ENCODE measurements at places on chromosomes 11 and 22. TPM values are rescaled to one million over a fixed set of nuclear protein-coding genes. Genes with fewer than 3 reads are reported as not detected.

Gene CDCA5
- 0.54 TPM for total RNA-seq

- DNase-seq = no peak
Observed at GRCh38 chr22:27632451-27633295, 168.9 kb downstream of the MN1 start.

DNA sequence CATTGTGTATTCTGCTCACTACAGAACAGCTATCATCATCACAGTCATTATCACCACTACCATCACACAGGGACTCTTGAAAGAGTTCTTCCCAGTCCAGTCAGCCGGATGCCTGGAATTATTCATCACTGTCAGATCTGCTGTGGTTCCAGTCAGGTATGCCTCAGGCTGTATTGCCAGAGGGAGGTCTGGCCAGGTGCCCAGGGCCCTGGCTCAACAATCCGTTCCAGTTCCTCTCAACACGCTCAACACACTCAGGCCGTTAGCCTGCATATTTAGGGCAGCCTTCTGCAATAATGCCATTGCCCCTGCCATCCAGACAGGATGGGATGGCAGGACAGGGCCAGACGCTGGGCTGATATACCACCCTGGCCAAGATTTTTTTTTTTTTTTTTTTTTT is 28.6 kb upstream of the RASL10A start:
- peak; percentile 59 for DNase-seq

DNA sequence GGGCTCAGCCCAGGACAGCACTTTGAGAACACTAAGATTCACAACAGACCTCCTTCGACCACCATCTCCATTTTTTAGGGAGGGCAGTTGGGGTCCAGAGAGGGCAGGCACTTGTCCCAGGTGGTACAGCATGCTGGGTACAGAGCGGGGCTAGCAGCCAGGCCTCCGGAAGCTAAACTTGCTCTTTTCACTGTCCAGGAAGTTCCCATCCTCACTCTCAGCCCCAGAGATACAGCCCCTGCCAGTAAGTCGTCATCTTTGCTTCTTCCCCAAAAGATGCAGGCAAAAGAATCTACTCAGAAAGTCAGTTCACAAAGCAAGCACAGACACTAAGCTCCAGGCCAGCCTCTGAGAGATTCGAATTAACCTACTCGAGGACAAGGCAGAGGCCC is 6.7 kb upstream of the RAB3IL1 start:
- no peak for DNase-seq

Gene TMEM86A
- total RNA-seq = 5.3 TPM

Gene NUCB2
- total RNA-seq = 48.9 TPM

Gene CHORDC1
- total RNA-seq = 46.4 TPM

- no peak for DNase-seq
Observed at GRCh38 chr11:32071811-32072210, 19.1 kb upstream of the RCN1 start.

DNA sequence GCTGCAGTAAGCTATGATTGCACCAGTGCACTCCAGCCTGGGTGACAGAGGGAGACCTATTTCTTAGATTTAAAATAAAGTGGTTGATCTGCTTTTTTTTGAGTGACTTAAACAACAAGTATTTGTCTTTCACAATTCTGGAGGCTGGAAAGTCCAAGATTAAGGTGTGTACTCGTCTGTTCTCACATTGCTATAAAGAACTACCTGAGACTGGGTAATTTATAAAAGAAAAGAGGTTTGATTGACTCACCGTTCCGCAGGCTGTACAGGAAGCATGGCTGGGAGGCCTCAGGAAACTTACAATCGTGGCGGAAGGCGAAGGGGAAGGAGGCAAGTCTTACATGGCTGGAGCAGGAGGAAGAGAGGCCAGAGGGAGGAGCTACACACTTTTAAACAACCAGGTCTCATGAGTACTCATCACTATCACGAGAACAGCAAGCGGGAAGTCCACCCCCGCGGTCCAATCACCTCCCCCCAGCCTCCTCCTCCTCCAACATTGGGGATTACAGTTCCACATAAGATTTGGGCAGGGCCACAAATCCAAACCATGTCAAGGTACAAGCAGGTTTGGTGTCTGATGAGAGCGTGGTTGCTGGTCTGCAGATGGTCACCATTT is 19.7 kb upstream of the OSBPL5 start:
- DNase-seq = no peak

GRCh38 chr11:27485930-27486773 is 13.6 kb upstream of the LGR4 start:
- no peak for DNase-seq

Gene MMP11
- 2.0 TPM for total RNA-seq

DNA sequence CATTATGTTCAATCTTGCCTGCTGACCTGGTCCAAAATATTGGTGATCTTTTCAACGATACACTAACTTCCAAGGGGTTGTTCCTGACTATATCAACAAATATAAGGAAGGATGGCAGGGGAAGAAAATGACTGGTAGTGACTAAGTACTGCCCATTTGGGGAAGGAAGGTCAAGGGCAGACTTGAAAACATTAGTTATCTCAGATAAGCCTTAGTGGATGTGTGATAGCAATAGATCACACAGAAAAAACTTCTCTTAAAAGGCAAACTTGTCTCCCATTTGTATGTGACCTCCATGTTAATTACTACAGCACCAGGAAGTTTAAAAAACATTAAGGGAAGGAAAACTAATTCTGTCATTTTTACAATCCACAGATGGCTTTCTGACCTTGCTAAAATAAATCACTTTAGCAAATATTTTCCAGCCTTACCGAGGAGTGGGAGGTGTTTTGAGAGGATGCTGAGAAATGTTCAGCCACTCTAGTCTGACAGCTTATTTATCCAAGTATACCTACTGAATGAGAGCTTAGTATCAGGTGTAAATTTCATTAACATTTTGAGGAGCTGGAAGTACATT is 88.2 kb upstream of the DDI1 start:
- no peak for DNase-seq

DNA sequence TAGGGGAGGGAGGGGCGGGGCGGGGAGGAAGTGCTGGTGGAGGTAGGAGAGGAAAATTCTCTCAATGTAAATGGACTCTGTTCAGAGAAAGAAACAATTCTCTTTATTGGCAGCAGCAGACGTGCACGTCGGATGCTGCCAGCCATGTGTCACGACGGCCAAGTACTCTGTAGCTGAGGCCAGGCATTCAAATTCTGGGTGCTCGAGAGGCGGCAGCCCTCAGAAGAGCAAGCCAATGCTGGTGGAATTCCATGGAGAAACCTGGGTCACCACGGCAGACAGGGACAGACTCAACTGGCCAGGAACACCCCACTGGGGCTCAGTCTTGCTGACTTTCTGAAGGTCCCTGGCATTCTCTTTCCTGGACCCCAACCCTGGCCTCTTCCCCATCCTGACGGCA is 90.8 kb downstream of the ABTB2 start:
- DNase-seq = no peak

Gene ZBTB16
- total RNA-seq = 545 TPM

Gene MYOD1
- not detected for total RNA-seq

Gene OR8D4
- not detected for total RNA-seq

DNA sequence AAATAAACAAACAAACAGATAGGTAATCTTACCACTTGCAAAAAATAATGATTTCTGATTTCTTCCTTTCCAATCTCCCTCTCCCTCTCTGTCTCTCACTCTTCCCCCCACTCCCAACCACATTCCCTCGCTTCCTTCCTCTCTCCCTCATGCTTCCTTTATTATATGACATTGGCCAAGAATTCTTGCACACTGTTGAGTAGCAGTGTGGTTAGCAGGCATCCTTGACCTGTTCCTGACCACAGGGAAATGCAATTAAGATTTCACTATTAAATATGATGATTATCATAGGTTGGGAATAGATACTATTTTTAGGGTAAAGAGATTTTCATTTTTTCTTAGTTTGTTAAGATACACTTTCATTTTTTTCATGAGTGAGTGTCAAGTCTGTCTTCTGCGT is 14.7 kb upstream of the PLAAT4 start:
- DNase-seq = no peak

Gene SCGB2A2
- not detected for total RNA-seq

Gene TXN2
- 31.4 TPM for total RNA-seq

Gene DRD2
- not detected for total RNA-seq

Gene SNX32
- total RNA-seq = not detected

Gene DEUP1
- not detected for total RNA-seq

GRCh38 chr22:27213294-27213693 is 555.9 kb downstream of the MIAT start:
- DNase-seq = no peak

GRCh38 chr11:196786-197731 is 4.2 kb downstream of the SCGB1C1 start:
- DNase-seq = no peak

- DNase-seq = no peak
Observed at GRCh38 chr22:30636226-30637077, 871 bp downstream of the SLC35E4 start.

- no peak for DNase-seq
Observed at GRCh38 chr11:117298195-117298594, 7.0 kb downstream of the BACE1-AS start.

GRCh38 chr11:45473341-45473895 is 187.3 kb upstream of the SYT13 start:
- no peak for DNase-seq

GRCh38 chr11:36354221-36355003 is 58.3 kb downstream of the PRR5L start:
- no peak for DNase-seq

- no peak for DNase-seq
Observed at GRCh38 chr11:20247591-20248007, 87.3 kb upstream of the DBX1 start.

Gene HPX
- 0.54 TPM for total RNA-seq

GRCh38 chr11:67409261-67409666 is 5.4 kb downstream of the TBC1D10C start:
- DNase-seq = no peak

DNA sequence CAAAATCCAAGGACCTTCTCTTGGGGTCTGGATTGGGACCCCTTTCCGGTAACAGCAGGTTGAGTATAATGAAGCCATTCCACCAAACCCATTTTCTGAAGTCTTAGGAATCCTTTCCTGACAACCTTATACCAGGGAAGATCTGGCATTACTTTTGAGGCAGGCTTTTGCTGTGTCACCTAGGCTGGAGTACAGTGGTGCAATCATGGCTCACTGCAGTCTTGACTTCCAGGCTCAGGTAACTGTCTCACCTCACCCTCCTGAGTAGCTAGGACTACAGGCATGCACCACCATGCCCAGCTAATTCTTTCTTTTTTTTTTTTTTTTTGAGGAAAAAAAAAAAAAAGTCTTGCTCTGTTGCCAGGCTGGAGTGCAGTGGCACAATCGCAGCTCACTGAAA is 55.8 kb upstream of the TREH start:
- DNase-seq = no peak

Gene HEPACAM
- total RNA-seq = 1.2 TPM

DNA sequence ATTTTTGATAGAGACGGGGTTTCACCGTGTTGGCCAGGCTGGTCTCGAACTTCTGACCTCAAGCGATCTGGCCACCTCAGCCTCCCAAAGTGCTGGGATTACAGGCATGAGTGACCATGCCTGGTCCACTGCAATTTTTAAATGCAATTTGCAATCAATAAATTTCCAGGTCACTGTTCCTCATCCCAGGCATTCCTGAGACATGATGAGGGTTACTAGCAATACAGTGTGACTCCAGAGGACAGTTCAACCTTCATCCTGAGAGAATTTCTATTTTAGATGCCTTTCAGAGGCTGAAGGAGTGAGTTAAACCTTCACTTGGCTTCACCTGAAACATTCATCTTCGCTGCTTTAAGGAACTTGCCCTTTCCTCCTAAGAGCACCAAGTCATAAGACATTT is 9.7 kb upstream of the UBASH3B start:
- DNase-seq = no peak

Gene CDC42BPG
- total RNA-seq = 1.2 TPM

GRCh38 chr11:104652996-104653395 is 245.3 kb downstream of the CASP12 start:
- DNase-seq = no peak

Gene CASP1
- total RNA-seq = 9.1 TPM
